ENCODE measurements at places on chromosomes 7 and 10.

DNA sequence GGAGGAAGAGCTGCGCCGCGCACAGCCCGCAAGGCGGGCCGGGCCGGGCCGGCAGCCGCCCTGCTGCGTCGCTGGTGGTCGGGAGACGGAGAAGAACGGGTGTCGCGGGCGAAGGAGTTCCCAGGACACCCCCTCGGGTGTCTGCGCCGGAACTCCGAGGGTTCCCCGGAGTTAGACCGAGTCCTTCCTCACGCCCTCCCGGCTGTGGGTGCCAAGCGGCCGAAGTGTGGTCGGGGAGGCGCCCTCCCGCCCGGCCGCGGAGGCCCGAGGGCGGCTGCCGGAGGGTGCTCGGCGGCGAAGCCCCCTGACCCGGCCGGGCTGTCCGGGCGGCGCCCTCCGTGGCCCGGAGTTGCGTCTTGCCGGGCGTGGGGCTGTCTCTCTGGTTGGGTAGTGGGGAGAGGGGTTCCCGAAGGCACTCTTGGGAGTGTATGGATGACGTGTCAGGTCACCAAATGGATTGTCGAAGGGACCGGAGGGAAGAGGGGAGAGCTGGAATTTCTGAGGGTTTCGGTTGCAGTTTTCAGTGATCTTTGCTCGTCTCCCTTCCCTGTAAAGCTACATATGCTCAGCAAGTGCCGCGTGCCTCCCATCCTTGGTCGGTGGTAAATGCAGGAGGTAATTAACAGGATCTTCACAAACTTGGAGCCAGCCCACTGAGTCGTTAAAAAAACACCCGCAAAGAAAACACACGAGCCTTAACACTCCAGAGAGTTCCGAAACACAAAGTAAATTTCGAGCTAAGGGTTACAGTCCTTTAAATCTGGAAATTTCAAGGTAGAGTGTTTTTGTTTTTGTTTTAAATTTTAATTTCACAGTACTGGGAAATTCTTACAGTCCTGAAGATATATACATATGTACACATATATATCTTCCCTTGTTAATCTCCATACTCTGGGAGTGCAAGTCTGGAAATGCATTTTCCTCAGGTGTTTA, 871 bp downstream of the ST7 start:
- DNase-seq, result peak; percentile 62

DNA sequence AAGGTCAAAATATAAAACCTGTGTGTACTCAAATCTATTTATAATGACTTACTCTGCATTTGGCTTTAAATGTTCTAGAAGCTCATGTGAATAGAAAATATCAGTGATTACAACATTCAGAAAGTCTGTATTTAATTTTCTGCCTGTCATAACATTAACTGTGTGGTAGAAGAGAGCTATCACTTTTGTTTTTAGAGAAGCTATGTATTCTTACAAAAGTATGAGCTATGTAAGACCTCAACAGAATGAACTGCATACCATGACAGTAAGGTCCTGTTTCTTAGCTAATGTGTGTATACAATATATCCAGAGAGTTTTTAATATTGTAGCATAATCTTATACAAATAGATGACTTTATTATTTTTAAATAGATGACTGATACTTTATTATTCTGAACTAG, 61.5 kb downstream of the PTN start:
- DNase-seq, result no peak

DNA sequence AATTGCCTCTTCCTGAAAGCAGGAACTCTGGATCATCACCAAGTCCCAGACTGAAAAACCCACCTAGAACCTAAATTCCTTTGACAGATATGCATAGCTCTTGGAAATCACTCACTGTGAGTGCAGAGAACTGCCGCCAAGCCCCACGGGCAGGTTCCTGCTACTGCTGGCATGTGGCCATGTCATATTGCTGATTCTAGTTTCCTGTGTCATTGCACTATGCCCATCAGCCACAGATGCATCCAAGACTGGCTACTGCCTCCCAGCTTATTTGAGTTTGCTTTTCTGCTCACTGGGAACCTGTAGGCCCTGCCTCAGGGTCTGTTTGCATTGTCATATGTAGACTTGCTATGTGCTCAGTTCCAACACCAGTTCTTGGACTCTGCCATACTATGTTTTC, 786.0 kb downstream of the GRID1 start:
- DNase-seq, result no peak

- no peak for DNase-seq
Observed at GRCh38 chr7:98394377-98394836, 6.5 kb downstream of the BAIAP2L1 start.

GRCh38 chr7:75039166-75039565, 34.4 kb downstream of the RCC1L start:
- DNase-seq, result no peak

- DNase-seq, result no peak
Observed at GRCh38 chr7:116403265-116403664, 96.3 kb upstream of the CAV2 start.

DNA sequence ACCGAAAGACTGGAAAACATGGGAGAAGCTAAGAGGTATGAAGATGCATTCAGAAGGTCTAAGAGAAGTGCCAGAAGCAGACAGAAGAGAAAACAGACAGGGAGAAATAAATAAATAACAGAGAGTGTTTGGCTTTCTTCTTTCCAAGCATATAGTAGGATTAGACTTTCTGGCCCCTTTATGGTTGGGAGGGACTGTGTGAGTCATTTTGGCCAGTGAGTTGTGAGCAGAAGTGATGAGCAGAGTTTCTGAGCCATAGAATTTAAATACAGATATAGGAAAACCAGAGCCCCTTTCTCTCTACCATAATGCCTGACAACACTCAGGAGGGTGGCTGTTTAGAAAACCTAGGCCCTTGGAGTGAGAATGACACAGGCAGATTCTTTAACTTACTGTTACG, 171.0 kb downstream of the PPP1R17 start:
- no peak for DNase-seq

DNA sequence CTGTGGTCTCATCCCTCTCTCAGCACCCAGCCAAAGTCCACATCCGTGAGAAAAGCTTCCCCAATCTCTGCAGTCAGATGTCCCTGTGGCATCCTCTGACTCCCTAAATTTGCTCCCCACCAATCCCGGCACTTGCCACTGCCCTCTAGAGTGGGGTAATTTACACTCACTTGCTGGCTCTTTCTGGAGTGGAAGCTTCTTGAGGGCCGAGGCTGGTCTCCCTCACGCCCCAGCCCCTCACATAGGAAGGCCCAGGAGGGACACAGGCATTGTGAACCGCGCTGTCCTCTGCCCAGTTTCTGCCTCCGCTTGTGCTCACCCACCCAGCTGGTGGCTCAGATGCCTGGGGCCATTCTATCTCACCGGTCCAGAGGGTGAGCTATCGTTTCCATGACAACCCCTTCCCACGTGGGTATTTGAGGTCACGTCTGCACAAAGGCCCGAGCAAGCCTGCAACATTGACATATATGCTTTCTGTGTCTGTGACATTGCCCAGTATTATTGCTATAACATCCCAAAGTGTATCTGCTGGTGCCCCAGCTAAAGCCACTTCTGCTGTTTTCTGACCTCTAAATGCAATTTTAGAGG, 97.3 kb upstream of the CTBP2 start:
- no peak for DNase-seq

GRCh38 chr10:80204677-80205476, 460 bp downstream of the ANXA11 start:
- DNase-seq, result no peak

- DNase-seq, result no peak
Observed at GRCh38 chr7:25947669-25948516, 204.1 kb upstream of the NFE2L3 start.

GRCh38 chr10:17257466-17258321, 29.7 kb downstream of the VIM start:
- peak; percentile 8 for DNase-seq

DNA sequence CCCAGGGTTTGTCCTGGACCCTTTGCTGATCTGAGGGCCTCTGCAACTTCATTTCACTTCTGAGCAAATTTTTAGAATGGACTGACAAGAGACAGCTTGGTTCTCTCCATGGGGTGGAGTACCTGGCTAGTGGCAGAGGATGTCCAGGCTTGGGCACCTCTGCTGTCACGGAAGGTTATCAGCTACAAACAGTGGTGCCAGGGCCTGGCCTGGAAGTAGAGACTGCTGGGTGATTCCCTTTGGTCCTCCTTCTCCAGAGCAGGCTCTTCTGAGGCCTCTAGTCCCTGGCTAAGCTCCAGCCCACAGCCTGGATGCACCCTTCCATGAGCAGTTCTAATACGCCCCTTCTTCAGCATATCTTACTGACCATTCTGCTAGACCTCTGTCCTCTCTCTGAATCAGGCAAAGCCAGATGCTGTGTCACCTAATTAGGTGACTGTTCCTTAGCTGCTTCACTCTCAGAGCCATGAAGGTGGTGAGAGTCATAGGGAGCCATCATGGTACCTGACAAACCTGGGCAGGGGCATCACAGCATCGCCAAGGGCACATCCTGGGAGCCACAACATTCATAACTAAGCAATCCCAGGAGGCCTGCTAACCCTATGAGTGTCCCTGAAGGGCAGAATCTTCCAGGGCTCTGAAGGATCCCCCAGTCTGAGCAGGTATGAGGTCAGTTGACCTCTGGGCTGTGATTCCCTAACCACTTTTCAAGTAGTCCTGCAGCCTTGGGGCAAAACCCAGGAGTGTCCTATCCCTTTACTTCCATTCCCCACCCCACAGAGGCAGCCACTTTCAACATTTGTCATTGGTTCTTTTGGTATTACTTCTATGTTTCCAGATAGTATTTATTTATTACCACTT, 4.0 kb downstream of the ARHGAP22 start:
- DNase-seq, result no peak

DNA sequence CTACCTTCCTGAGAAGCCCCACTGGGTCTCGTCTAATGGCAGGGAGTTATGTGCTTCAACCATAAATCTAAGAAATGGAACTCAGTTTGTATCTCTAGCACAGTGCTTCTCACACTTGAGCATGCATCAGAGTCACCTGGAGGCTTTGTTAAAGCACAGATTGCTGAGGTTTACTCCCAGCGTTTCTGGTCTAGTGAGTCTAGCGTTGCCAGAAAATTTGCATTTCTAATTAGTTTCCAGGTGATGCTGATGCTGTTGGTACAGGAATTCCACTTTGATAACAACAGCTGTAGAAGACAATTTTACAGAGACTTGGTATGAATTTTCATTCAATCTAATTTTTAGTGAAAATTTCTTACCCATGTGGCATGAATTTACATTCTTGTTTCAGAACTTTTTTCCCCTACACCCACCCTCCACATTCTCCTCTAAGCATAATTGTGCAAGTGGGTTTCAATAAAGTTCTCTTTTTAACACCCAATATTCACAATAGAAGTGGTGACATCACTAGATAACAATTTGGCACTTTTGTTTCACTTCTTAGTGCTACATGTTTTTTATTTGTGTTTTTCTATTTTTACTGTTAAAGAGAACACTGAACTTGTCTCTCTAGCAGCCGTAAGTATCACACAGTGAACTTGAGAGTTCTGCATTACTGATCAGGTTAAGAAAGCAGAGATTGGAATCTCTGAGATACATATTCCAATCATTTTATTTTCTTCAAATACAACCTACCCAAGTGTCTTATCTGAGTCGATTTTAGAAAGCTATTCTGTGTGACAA, 48.4 kb upstream of the BET1 start:
- DNase-seq, result no peak

- no peak for DNase-seq
Observed at GRCh38 chr7:123966936-123967335, 41.9 kb downstream of the SPAM1 start.

- DNase-seq, result no peak
Observed at GRCh38 chr10:110392868-110393740, 88.4 kb upstream of the SMNDC1 start.

DNA sequence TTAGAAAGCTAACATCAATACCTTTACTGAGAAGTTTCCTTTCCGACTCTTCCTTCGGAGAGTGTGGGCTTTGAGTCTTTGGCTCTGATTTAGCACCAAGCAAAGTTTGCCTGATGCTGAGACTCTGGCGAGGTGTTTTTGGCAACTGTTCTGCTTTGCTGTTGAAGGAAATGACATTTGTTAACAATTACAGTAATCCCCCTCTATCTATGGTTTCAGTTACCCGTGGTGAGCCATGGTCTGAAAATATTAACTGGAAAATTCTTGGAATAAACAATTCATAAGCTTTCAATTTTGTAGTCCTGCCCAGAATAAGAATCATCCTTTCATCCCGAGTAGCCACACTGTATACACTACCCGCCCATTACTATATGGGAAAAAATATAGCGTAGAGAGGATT, 126.3 kb downstream of the ARHGAP21 start:
- no peak for DNase-seq

DNA sequence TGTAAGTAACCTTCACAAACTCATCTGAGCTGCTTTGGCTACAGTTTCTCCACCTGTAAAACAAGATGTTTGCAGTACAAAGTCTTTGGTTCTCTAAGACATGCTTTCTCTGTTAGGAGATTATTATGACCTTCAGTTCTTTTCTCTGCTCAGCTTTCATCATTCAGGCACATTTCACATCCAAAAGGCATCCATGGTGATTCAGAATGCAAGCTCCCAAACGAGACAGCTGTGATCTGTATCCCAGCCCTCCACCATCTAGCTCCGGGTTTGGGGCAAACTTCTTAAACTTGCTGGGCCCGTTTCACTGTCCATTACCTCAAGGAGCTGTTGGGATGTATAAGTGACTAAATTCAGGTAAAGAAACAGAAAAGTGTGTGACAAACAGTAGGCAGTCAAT, 95.8 kb upstream of the COL1A2 start:
- DNase-seq, result no peak

GRCh38 chr7:29622335-29623265, 59.0 kb downstream of the PRR15 start:
- no peak for DNase-seq

DNA sequence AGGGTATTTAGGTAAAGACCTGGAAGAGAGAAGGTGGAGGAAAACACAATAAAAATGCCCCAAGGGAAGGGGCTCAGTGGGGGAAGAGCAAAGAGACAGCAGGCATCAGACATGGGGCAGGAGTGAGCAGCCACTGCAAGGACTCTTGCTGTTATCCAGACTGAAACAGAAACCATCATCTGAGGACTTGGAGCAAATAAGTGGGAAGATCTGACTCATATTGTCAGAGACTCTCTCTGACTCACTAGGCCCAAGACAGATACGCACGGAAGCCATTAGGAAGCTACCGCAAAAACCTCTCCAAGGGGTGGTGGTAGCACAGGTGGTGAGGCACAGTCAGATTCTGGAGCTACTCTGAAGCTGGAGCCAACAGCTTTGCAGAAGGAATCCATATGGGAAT, 110.7 kb downstream of the RNF32 start:
- DNase-seq, result no peak

DNA sequence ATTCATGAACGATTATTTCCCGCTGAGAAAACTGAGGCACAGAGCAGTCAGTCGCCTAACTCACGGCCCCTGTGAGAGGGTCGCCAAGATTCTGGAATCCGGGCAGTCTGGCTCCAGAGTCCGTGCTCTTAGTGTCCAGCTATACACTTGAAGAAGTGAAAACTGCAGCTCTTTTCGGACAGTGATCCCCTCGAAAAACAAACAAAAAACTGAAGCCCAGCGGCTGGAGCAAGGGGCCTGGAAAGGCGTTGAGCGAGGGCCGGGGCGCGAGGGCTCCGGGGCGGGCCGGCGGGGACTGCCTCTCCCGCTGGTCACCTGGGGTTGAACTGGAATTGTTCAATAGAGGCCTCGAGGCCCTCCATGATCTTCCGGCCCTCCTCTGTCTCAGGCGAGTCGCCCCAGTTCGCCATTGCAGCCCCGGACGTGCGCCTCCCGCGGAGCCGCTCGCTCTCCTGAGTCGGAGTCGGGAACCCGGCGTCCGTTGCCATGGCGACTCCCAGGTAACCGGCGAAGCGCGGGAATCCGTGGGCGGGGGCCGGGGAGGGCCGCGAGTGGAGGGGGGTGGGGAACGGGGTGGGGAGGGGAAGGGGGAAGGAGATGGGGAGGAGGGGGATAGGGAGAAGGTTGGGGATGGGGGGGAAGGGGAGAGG, 881 bp downstream of the C10orf67 start:
- DNase-seq, result peak; percentile 21

- DNase-seq, result no peak
Observed at GRCh38 chr10:101054351-101054750, 7.4 kb upstream of the KAZALD1 start.
